Frontal cortex (tissue), 4 donors: ENCODE measurements at places on chromosomes 16 and 17. TPM values are rescaled to one million over a fixed set of nuclear protein-coding genes. Genes with fewer than 3 reads are reported as not detected.
A peak's percentile ranks its signal among the peaks of the same experiment; 100 is the strongest.

GRCh38 chr17:43698678-43699437 lies 37.1 kb upstream of the MEOX1 start:
- DNase-seq, result no peak

DNA sequence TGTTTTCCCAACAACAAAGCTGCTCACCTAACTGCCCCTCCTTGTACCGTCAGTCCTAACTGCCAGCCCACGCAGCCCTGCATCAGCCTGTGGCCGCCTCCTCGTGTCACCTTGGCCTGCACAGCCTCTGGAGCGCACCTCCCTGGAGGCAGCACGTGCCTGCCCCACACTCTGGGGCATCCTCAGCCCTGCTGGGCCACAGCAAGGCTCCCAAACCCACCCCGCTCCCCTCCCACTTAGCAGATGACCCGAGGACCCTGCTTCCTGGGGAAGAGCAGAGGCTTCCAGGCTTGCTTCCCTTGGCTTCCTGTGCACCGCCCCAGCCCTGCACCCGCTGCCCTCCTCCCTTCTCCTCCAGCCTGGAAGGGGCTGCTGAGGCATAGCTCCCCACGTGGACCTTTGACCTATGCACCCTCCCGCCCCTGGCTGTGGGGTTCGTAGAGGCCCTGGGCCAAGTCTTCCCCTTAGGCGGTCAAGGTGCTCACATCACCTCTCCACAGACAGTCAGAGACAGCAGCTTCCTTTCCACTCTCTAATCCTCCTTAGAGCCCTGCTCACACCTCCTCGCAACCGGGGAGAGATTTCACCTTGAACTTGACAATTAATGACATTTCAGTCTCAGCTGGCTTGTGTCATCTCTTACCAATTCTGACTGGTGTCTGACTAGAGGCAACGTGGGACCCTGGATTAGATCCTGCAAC lies 115.0 kb downstream of the MGAT5B start:
- DNase-seq, result no peak

DNA sequence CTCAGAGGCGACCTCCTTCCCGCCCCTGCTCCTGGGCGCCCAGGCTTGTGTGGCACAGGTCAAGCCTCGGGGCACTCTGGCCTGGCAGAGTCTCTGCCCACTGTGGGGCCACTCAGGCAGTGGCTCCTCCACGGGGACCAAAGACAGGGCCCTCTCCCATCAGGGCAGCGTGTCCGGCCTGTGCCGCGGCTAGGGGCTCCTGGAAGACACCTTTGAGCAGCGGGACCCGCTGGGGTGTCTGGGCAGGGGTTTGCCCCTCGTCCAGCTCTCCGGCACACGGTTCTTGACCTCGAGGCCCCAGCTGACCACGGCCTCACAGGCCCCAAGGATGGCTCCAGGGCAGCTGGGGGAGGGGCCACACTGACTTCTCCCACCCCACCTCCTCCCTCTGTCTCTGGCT lies 24.7 kb upstream of the SSTR5 start:
- no peak for DNase-seq

DNA sequence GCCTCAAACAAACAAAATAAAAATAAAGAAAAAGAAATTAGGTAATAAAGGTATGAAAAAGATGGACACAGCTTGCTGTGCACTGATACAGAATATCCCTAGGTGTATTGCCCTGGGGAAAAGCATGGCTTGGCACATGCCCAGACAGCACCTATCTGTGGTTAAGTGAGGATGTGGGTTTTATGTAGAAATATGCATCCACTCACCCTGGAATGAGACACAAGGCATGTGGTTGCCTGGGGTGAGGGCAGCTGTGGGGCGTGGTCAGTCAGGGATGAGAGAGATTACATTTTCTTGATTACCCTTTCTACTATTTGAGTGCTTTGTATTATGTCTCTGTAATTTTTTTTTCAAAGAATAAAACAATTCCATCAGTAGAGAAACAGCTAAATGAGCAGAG lies 6.9 kb downstream of the PLLP start:
- no peak for DNase-seq

DNA sequence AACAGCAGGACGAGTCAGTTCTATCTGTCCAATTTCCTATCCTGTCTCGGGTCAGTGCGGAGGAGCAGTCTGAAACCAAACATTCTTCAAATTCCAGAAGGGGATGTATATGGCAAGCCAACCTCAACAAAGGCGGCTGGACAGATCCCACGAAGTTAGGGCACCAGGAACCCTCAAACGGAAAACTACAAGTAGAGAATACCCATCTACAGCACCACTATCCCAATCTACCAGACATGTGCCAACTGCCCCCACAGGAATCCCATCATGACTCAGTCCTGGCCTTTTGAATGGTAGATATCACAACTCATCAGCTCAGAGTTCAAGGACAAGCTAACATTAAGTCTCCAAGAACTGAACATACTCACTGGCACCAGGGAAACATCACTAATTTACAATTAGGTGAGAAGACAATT lies 2.3 kb downstream of the NAT9 start:
- DNase-seq, result no peak

- no peak for DNase-seq
Measured at GRCh38 chr17:33948309-33948708, 306.8 kb upstream of the CCL2 start.

DNA sequence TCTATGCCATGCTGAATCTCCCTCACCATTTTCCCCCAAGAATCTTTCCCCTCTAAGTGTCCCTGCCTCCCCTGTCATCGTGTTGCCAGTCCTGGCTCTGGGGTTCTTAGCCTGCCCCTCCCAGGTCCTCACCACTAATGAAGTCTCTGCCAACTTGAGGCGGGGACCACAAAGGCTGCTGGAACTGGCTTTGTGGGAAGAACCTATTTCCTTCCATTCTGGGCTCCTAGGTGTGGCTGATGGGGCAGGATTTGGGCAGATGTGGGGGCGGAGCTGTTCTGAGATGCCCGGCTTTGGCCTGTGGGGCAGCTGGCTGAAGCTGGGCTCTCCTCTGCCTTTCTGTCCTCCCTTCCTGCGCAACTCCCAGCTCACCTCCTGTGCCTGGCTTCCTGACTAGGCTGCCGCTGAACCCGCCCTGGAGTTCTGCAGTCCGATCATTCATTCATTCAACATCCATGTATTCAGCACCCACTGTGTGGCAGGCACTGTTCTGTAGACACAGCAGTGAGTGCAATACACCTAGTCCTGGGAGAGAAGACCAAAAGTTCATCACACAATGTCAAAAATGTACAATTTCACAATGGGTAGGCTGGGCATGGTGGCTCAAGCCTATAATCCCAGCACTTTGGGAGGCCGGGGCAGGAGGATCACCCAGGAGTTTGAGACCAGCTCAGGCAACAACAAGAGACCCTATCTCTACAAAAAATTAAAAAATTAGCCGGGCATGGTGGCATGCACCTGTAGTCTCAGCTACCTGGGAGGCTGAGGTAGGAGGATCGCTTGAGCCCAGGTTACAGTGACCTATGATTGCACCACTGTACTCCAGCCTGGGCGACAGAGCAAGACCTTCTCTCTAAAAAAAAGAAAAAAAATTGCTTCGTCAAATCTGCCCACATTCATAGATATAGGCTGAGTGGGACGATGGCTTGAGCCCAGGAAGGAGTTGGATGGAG lies 1.9 kb upstream of the SNN start:
- DNase-seq, result no peak

DNA sequence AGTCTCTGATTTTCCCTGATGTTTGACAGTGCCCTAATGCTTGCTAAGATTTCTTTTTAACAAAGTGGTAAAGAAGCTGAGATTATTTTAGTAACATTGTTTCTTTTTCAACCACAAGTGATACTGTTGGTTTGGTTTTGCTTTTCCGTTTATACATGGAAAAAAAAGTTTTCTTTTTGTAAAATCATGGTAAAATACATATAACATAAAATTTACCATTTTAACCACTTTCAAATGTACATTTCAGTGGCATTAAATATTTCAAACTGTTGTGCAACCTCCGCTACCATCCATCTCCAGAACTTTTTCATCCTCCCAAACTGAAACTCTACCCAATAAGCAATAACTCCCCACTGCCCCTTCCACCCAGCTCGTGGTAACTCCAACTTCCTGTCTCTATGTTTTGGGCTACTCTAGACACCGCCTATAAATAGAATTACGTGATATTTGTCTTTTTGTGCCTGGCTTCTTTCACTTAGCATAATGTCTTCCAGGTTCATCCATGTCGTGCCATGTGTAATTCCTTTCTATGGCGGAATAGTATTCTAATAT lies 4.6 kb downstream of the CIITA start:
- DNase-seq, result no peak

DNA sequence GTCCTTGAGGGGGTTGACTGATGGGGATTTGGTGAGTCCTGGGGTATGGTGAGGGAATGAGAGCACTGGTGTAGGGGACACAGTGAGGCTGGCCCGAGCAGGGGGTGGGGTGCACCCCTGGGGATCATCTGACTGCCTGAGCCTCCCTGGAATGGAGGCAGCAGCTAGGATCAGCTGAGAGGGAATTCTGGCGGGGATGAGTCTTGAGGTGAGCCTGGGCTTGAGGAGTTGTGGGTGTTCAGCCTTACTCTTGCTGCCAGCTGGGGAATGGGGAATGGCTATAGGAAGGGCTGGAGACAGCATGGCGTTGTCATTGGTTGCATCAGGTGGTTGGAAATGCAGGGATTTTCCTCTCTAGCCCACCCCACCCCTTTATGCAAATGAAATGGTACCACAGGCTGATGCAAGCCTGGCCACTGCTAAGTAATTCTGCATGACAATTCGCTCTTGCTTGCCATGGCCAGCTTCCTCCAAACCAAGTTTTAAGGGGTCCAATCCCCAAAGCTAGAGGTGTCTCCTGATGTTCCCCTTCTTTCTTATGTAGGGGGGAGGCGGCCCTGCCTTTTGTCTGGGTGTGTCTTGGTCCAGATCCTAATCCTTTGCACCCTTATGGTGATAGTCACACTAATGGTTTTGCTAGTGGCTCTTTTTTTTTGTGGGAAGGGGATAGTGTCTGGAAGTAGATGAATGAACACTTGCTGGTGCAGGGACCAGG lies 7.5 kb downstream of the NFE2L1 start:
- DNase-seq, result no peak

DNA sequence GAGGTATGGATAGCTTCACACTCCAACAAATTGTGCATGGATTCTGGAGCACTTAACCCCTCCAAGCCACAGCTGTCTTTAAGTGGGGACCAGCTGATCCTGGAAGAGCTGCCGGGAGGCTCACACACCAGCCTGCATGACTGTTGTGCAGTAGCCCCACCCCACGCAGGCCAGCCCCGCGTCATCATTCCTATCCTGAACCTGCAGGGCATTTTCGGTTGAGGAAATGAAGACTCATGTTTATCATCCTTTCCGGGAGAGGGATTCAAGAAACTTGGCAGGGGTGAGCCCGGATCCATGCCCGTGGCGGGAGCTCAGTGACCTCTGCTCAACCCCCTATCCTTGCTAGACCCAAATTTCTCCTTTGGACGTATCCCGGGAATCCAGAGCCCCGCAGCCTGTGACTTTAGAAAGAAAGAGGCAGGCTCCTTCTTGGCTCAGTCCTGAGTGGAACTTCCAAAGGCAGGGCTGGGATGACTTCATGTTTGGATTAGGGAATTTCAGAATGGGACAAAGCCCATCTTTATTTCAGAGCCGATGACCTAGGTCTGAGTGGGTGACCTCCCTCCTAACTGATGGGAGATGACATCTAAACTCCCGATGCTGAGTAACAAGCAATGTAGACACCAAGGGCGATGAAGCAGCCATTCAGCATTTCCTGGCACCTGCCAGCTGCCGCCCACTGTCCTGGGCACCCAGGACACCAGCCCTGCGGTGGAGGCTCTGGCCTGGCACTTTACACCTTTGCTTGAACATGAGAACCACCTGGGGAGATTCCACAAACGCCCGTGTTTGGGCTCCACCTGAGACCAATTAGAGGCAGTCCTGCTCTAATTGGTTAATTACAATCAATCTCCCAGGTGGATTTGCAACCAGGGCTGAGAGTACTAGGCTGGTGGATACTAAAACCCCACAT lies 43.3 kb upstream of the CMIP start:
- DNase-seq, result no peak

DNA sequence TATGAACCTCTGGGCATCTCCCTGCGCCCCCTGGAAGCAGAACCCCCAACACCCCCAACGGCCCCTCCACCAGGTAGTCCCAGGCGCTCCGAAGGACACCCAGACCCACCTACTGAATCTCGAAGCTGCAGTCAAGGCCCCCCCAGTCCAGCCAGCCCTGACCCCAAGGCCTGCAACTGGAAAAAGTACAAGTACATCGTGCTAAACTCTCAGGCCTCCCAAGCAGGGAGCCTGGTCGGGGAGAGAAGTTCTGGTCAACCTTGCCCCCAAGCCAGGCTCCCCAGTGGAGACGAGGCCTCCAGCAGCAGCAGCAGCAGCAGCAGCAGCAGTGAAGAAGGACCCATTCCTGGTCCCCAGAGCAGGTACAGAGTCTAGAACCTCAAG lies 1.5 kb downstream of the BCL6B start:
- no peak for DNase-seq

DNA sequence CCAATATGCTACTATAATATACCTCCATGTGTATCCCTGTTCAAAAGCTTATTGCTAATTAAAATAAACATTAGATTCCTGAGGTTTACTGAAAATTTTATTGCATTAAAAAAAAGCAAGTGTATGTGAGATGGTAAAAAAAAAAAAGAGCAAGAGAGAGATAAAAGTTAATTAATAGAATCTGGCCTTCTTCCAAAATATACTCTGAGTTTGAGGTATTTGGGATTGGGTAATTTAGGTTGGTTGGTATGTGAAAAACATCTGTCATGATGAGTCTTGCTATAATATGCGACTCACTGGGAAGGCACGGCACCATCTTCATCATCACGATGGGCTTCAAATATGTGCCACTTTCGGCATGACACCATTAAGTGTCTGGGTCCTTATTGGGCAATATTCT lies 711.1 kb upstream of the SOX9 start:
- DNase-seq, result no peak

DNA sequence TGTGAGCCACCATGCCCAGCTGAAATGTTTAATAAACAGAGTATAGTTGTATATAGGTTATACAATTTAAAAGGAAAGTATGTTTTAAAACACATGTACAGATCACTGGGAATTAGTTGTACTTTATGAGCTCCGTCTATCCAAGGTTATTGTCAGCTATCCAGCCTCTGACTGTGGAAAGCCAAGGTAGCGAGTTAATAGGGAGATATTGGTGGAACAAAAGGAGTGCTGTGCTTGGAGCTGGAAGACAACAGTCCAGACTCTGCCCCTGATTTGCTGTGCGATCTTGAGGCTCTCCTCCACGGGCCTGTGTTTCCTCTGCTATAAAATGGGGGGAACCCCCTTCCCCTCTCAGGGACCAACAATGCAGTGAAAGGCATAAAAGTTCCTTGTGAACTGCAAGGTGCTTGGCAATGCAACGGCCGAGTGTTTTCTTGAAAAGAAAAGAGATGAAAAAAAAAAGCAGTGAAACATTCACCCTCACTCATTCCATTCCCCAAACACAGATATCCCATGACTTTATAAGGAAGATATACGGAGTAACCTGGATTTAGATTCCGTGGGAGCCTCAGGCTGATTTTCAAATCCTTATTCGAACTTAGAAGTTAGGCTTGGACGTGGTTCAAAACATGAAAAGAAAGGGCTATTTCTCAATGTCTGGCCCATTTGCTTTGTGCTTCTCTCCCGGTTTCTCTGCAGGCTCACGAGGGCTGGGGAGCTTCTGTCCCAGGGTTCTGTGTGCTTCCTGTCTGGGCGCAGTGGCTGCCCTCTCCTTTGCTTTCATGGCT lies 34.1 kb downstream of the CUEDC1 start:
- DNase-seq, result no peak

GRCh38 chr16:51359141-51359955 lies 208.3 kb upstream of the SALL1 start:
- DNase-seq, result peak; percentile 12

The ARHGDIA gene
- total RNA-seq, result 22.4 TPM

The MYH8 gene
- under 0.01 TPM for total RNA-seq

The ADAM11 gene
- total RNA-seq, result 14.7 TPM

The NOG gene
- total RNA-seq, result 7.7 TPM
